CD4-positive, alpha-beta T cell treated with Interleukin-10 for 1 hour (primary cell): ENCODE measurements at places on chromosomes 11 and 22.

- DNase-seq: peak; percentile 27
Observed at GRCh38 chr11:120336641-120337354, 585 bp downstream of the ARHGEF12 start.

DNA sequence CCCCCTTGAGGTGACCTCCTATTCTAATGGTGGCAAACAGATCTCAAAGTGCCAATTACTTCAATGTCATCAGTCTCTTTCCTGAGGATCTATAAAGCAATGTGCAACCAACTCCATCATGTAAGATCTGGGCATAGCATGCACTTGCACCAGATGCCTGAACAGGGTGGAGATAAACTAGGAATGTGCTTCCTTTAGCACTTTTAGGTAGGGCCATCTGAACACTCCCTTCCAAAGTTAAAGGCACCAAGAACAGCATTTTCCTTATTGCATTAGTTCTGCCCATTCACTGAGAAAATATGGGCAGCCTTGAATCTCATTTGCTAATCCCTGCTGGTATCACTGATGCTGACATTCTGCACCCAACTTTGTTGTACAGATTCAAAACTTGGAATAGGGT is 112.0 kb downstream of the SGSM3 start:
- no peak for DNase-seq

DNA sequence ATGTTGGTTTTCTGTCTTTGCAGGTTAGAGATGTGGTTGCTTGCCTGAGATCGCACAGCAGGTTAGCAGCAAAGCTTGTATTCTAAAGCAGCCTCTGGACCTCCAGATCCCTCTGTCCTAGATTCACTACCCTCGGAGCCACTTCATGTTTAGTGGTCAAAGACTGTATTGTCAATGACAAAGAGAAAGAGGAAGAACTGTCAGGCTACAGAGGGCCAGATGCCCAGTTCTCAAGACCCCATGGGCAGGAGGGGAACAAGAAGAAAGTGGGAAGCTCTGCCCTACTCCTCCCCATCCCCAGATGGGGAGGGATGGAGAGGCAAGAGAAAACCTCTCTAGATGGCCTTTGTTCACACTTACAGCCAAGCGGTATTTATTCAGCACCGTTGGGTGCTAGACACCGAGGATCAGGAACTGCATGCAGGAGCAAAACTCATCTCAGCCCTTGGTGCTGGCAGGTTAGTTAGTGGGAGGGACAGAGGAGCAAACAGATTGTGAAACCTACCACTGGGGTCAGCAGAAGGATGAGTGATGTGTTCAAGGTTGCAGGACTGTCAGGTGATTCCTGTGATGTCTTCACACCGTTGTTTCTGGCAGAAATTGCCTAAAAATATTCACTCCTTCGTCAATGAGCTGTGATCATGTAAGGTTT is 38.3 kb upstream of the PTPRJ start:
- DNase-seq: no peak

DNA sequence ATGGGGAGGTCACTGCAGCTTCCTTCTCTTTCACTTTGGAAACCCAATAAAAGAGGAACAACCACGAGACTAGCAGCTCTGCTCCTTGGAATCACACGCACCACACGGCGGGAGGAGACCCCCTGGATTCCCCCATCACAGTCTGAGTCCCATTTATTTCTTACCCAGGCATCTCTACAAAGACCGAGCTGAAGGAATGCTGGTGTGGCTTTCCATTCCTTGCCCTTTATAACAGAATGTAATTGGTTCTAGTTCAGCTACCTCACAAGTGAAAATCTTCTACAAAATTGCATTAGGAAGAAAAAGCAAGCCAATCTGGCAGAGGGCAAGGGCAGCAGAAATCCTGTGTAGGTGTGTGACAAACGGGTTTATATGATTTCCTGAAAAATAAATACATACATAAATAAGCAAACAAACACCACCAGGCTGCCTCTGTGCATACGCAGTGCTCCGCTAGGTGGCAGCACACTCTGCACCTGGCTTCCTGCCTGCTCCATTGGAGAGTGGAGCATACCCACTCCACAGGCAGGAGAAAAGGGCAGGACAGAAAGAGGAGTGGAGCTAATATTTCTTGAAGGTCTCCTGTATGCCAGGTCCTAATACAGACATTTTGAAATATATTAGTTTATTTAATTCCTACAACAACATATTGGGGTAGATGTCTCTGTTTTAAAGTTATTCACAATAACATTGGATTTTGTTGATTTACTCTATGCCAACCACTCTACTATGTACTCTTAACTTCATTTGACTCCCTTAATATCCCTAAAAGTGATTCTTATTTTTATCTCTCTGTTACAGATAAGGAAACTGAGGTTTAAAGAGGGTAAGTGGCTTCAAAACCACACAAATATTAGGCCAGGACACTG is 673.1 kb downstream of the KCNA4 start:
- peak; percentile 3 for DNase-seq

DNA sequence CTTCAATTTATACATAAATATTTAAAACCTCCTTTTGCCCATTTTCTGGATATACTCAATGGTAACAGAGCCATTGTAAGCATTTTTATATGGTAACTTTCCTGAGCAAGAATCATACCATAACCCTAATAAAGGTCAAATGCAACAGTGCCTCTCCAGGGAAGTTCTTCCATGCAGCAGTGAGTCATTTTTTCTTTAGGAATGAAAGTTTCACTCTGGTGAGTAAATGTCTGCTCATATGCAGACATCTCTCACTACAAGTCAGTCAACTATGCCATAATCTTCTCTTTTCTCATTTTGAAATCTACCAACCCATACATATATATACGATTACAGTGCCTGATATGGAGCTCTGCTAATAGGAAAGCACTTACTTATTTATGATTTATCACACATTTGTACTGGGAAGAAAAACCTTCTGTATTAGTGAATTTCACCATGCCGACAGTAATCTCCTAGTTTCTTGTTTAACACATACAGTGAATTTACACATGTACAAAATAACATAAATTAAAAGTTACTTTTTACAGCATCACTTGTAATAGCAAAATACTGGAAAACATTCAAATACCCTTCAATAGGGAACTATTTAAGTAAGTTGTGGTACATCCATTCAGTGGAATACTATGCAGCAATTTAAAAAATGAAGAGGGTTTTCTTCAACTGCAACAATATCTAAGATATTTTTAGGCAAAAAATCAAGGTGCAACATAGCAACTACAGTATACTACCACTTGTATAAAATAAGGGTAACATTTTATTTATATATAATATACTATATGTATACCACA is 16.0 kb downstream of the STK33 start:
- no peak for DNase-seq

DNA sequence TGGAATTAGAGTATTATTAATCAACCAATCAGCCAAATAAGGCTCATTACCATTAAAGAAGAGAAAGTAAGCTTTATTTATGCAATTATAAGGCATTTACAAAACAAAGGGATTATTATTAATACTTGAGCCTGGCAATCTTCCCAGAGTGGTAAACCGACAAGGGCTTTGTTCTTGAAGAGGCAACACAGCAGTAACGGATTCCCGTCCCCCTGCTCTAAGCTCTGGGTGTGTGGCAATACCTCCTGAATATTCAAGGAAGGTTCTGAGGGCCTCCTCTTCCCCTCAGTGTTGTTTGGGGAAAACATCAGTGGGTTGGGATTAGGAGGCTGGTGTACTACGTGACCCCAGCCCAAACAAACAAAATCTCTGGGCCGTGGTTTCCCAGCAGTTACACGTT is 176.5 kb downstream of the TENM4 start:
- DNase-seq: no peak

GRCh38 chr11:27723687-27724086 is 23.4 kb upstream of the BDNF start:
- no peak for DNase-seq

- DNase-seq: no peak
Observed at GRCh38 chr22:42919199-42919598, 62.1 kb upstream of the ARFGAP3 start.

DNA sequence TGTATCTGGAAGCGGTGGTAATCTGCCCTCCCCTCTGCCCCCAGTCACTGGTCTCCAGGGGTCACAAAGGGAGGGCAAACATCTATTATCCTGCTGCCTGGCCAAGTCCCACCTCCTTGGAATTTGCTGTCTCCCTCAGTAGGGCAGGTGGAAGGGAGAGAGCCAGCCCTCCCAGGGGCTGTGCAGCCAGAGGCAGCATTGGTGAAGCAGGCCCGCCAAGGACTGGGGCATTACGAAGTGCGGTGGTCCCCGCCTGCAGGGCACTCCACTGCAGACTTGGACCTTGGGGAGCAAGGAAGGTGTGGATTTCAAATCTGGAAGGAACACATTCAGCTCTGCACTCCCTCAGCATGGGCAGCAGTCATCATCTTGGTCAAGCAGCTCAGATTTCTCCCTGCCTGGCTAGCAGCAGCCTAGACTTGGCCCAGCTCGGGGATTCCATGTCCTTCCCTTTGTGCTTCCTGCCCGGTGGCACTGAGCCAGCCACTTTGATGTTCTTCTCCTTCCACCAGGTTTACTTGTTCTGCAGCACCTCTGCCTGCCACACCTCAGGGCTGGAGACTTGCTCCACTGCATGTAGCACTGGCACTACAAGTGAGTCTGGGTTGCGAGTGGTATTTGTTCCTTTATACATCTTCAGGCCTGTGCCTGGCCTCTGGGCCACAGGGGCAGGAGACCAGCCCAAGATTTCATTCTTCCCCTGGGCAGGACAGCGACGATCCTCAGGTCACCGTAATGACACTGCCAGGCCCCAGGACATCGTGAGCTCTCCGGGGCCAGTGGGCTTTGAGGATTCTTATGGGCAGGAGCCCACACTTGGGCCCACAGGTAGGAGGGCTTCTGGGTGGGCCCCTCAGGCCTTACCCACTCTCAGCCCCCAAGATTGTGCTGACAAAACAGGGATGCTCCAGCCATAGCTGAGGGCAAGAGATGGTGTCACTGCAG is 7.4 kb downstream of the ZP1 start:
- DNase-seq: no peak

DNA sequence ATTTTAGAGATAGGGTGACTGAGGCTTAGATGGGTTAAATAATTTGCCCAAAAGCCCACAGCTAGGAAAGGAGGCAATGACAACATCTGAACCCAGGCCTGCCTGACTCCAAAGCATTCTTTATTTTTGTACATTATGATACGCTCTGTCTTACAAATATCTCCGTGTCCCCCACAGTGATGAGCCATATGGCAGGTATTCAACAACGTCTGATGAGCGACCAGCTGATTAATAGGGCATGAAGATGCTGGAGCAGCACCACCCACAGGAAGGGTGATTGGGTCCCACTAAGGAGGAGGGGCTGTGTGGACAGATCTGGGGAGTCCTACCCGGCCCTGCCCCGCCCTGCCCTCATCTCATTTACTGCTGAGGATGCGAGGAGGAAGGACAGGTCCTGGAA is 380.6 kb downstream of the CADM1 start:
- DNase-seq: no peak

DNA sequence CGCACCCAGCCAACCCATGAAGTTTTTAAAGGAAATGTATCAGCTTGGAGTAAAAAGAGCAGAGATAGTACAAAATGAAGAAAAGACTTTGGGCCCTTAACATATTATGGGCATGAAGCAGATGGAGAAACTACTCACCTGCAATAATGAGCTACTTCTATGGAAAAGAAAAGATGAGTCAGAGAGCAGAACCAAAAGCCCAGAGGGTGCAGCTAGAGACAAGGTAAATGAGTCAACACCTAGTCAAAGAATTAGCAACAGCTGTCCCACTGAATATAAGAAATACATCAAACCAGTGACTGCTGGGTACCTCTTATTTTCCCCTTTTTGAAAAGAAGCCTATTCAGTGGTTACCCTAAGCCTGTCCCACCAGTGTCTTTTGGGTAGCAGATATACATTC is 61.8 kb downstream of the RPL27A start:
- no peak for DNase-seq

DNA sequence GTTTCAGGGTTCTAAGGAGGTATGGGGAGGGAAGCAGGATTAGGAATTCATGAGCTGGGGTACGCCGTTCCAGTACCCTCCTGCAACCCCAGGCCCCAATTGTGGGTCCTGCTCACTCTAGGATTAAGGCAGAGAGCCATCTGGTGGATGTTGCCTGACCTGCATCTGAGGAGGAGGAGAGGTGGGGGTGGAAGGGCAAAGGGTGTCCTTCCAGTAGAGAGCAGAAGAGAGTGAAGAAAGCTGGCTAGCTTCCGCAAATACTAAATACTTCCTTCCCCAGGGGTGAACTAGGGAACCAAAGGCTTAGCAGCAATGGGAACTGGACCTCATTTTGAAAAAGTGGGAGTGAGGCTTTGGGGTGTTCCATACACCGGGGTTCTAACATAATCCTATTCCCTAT is 10.6 kb downstream of the LRRC51 start:
- peak; percentile 78 for DNase-seq

GRCh38 chr11:67022341-67022933 is 497 bp upstream of the SYT12 start:
- DNase-seq: no peak

GRCh38 chr11:133153031-133153430 is 379.3 kb downstream of the OPCML start:
- DNase-seq: no peak

DNA sequence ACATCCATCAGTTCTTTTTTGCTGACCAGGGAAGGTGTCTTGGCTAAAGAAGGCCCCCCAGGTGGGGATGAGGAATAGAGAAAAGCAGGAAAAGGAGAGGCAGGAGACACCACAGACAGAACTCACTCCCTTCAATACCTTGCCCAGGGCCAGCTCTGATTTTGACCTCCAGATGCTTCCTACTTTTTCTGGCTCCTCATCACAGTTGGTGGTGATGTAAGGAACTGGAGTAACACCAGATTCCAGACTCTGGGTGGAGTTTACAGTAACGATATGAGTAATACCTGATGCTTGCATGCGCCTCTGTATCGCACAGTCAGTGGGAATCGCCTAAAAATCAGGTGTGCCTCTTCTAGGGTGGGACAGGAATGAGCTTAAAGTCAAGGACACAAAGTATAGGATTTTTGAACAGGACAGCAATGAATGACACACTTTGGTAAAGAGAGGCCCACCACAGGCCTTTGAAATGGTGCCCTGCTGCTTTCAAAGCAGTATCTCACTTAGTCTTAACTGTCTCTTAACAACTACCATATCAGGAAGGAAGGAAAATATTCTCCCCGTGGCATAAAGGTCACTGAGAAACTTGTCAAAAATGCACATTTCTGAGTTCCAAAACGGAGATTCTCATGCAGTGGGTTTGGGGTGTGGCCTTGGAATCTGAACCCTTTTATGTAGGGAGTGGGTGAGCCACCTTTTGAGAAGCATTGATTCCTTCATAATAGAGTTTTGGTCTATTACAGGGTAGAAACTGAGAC is 140.8 kb downstream of the SNX19 start:
- no peak for DNase-seq
